Common myeloid progenitor, CD34-positive (primary cell): ENCODE measurements at places on chromosomes 5 and 9.
A peak's percentile ranks its signal among the peaks of the same experiment; 100 is the strongest.

- no peak for DNase-seq
Measured at GRCh38 chr5:98763001-98763630, 10.3 kb upstream of the RGMB start.

- DNase-seq: no peak
Measured at GRCh38 chr5:116271446-116272025, 186.7 kb downstream of the COMMD10 start.

GRCh38 chr9:109411069-109411761 lies 86.9 kb downstream of the PTPN3 start:
- DNase-seq: no peak

- DNase-seq: no peak
Measured at GRCh38 chr5:17406423-17406838, 91.6 kb upstream of the TAF11L2 start.

DNA sequence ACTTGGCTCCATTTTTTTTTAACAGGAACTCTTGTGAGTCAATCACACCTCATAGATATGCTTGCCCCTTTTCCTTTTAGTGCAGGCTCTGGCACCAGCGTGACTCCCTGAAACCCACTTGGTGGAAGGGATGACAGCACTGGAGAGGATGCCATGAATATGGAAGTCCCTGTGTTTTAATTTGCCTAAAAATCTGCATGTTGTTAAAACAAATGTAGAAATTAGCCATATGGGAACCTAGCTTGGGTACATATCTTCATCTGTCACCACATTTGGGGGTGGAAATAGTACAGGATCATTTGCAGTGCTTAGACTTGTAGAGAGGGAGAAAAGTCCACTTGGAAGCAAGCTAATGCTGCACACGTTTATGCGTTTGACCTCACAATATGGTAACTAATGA lies 179.0 kb downstream of the EBF1 start:
- DNase-seq: no peak

DNA sequence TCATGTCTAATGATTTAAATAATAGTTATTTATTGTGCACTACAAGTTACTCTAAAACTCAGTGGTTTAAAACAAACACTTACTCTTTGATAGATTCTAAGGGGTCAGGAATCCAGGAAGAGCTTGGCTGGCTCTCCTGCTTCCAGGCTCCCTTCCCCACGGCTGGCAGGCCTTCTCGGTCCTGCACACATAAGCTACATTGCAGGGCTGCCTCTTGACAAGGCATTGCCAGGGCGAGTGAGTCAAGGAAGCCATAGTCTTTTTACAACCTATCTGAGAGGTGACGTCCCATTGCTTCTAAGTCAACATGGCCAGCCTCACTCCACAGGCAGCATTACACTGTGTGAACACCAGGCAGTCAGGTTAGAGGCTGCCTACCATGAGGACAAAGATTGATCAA lies 119.8 kb downstream of the AUH start:
- DNase-seq: no peak

DNA sequence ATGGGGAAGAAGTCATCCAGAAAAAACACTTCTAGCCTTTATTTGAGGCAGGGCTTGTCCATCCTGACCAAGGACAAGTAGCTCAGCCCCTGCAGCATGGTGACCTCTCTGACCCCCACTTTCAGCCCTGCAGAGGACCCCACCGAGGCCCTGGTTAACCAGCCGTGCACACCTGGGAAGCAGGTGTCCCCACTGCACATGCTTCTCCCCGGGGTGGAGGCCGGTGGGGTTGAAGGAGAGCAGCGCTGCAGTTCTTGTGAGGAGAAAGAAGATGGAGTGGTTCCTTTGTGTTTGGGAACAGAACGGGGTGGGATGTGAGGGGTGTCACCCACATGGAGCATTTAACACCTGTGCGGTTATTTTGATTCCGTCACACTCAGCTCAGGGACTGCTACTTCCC lies 21.1 kb upstream of the ZBTB34 start:
- no peak for DNase-seq

GRCh38 chr5:151051066-151051930 lies 29.5 kb downstream of the TNIP1 start:
- peak; percentile 91 for DNase-seq

DNA sequence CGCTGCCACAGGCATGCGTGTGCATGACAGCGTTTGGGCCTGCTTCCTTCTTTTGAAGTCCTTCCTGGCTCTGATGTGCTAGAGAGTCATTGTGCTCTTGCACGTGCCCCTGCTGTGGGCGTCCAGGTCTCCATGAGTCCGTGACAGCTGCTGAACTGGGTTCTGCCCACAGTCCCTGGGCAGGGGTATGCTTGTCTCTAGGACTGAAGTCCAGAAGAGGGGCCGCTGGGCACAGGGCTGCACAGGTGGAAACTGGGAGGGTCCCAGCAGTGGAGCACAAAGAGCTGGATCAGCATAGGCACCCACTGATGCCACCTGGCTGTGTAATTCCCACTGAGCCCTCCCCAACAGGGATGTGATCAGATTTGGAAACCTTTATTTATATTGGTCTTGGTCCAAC lies 169.4 kb downstream of the IRX2 start:
- no peak for DNase-seq

DNA sequence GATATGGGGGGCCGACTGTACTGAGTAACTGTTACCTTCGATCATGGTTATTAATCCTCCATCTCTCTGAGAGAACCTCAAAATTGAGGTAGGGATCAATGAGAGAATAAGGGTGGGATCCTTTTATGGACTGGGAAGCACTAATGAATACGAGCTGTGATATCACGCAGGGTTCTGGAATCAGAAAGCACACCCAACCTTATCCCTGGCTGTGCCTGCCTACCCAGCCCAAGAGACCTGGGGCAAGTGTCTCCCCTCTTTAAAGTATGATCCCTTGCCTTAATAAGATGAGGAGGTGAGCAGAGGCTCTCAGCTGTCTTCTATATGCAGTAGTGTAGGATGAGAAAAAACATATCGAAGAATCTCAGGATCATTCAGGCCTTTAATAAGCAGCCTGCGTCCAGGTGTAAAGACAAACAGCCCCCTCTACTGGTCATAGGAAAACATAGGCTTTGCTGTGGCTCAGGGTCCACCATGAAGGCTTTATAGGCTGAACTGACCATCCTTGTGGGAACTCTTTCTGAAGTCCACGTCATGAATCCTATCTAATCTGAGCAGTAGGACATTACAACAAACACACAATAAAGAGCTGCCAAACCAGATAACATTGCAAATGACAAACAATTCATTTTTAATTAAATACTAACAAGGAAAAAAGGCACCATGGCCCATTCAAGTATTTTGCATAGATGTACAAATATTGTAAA lies 16.8 kb downstream of the NIPAL4 start:
- peak; percentile 72 for DNase-seq

GRCh38 chr9:1034271-1034670 lies 15.9 kb upstream of the DMRT2 start:
- DNase-seq: no peak

DNA sequence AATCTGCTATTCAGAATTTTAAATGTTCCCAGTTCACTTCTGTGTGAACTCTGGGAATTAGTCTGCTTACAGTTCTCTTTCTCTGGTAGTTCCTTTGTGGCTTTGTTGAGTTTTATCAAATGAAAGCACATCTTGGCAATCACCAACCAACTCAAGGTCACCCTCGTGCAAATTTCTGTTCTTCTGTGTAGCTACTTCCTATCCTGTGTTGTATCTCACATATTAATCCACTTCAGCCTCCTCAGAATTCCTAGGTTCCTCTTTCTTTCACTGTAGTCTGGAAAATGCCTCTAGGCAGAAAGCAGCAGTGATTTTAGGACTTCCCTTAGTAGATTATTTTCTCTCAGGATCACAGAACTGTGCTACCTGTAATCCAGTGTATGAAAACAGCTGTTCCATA lies 100.3 kb downstream of the AUH start:
- no peak for DNase-seq

DNA sequence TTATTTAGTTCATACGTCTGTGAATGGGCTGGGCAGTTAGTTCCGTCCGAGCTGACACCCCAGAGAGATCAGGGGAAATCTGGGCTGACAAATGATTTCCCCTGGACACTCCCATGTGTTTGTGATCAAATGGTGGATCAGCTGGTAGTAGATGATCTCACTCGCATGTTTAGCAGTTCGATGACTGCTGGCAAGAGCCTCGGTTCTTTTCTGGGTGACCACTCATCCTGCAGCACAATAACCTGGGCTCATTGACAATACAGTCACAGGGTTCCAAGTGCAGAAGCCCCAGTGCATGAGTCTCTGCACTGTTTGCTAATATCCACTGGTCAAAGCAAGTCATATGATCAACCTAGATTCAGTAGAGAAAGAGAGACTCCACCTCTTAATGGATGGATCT lies 155.9 kb downstream of the NR2F1-AS1 start:
- DNase-seq: no peak

- DNase-seq: no peak
Measured at GRCh38 chr9:35044071-35044470, 28.4 kb downstream of the VCP start.

- DNase-seq: peak; percentile 71
Measured at GRCh38 chr9:120676767-120677402, 37.4 kb downstream of the MEGF9 start.

GRCh38 chr9:8733131-8733954 lies 933.8 kb upstream of the DMAC1 start:
- peak; percentile 51 for DNase-seq

DNA sequence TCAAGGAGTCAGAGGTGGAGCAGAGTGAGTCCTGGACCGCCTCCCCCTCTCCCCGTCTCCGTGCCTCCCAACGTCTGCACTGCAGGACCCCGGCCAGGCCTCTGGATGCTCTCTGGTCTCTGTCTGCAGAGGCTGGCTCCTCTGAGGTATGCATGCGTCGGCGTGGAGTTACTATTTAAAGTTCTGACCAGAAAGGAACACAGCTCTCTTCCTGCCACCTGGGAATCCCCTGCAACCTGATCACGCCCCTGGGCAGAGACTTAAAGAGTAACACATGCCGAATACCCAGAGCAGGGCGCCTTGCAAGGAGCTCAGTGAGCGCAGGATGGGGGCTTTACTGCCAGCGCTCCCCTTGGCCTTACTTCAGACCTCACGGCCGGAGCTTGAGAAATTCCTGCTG lies 16.0 kb downstream of the ANXA6 start:
- DNase-seq: no peak

- peak; percentile 59 for DNase-seq
Measured at GRCh38 chr9:89603767-89604665, 796 bp upstream of the GADD45G start.

- DNase-seq: no peak
Measured at GRCh38 chr9:132923346-132923902, 21.0 kb downstream of the TSC1 start.

- no peak for DNase-seq
Measured at GRCh38 chr5:62312674-62313073, 6.7 kb downstream of the KIF2A start.

GRCh38 chr5:152861231-152861630 lies 456.2 kb upstream of the NMUR2 start:
- DNase-seq: no peak

GRCh38 chr9:98222885-98223691 lies 30.7 kb upstream of the CORO2A start:
- no peak for DNase-seq

- DNase-seq: no peak
Measured at GRCh38 chr9:18327121-18327520, 146.8 kb upstream of the ADAMTSL1 start.

DNA sequence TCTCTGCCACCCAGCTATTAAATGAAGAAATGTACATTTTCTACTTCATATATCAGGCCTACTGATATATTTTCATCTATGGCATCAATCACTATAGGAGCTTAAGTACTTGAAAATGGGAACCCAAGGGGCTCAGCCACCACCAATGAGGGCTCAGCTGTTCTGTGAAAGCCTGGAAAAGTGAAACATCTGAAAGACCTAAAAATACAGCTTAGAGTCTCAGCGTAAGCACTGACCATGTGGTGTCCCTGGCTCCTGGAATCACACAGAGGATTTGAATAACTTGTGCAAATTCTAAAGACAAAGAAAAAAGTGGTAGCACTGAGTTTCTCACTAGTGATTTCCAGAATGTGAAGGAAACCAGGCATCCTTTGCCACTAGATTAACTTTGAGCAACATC lies 64.5 kb downstream of the PTPRD start:
- no peak for DNase-seq

DNA sequence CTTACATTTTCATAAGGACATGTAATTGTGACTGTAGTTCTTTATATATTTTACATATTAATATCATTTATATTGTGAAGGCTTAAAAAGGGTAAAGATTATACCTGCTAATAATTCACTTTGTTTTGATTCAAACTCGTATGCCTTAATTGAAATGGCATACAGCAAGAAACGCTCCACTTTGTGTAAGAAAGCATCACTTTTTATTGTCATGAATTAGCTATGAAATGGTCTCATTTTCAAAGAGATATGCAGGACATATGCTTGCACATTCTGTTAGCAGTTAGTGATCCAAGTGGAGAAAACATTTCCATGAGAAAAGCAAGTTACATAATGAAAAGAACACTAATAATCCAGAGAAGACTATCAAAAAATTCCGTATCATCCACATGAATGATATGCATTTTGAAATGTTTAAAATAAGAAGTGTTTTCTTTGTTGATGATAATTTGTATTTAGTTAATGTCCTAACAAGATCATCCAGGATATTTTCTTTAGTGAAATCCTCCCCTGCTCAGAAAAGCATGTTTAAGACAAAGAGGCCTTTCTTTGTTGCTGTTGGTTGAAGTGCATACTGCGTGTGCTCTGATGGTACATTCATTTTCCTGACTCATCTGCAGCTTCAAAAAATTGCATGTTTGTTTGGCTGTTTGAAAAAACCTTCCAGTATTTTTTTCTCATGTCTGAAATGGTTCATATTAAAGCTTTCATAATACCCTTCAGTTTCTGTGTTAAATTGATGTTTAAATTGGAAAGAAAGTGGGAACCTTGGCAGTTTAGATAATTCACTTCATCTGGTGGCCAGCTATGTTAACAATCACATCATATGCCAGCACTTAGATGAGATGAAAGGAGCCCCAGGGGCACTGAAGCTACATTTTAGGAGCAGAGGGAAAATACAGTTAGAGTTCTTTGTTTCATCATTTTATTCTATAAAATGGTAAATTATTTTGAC lies 242.2 kb downstream of the CSNK1G3 start:
- no peak for DNase-seq

DNA sequence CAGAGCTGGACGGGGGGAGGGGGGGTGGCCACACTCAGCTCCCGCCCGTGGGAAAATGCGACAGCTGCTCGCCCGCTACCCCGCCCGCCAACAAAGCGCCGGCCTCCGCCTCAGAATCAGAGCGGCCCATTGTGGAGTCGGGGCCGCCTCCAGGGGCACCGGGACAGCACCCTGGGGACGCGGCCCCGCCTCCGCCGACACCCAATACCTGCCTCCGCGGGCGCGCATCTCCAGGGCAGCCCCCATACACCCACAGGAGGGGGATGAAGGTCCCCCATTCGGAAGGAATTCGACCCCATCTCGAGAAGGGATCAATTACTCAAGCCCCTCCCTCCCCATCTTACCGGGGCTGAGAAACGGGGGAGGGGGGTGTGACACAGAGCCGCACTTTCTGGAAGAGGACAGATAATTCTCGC lies 1.3 kb downstream of the NOTCH1 start:
- DNase-seq: peak; percentile 26
